ENCODE measurements at places on chromosomes 6 and 20.
A peak's percentile ranks its signal among the peaks of the same experiment; 100 is the strongest.

DNA sequence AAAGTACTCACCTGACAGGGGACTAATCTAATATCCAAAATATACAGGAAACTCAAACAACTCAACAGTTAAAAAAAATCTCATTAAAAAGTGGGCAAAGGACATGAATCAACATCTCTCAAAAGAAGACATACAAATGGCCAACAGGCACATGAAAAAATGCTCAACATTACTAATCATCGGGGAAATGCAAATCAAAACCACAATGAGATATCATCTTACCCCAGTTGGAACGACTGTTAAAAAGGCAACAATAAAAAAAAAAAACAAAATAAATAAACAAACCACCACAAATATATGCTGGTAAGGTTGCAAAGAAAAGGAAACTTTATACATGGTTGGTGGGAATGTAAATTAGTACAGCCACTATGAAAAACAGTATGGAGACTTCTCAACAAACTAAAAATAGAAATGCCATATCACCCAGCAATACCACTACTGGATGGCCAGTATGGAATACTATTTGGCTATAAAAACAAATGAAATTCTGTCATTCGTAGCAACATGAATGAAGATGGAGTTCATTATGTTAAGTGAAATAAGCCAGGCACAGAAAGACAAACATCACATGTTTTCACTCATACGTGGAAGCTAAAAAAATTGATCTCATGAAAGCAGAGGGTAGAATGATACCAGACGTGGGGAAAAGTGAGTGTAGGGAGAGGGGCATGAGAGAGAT, 6.6 kb downstream of the SIRPB2 start:
- DNase-seq, result no peak

GRCh38 chr6:110481081-110481480, 4.7 kb upstream of the SLC22A16 start:
- DNase-seq, result no peak

GRCh38 chr6:158174024-158174423, 5.9 kb downstream of the GTF2H5 start:
- DNase-seq, result no peak

DNA sequence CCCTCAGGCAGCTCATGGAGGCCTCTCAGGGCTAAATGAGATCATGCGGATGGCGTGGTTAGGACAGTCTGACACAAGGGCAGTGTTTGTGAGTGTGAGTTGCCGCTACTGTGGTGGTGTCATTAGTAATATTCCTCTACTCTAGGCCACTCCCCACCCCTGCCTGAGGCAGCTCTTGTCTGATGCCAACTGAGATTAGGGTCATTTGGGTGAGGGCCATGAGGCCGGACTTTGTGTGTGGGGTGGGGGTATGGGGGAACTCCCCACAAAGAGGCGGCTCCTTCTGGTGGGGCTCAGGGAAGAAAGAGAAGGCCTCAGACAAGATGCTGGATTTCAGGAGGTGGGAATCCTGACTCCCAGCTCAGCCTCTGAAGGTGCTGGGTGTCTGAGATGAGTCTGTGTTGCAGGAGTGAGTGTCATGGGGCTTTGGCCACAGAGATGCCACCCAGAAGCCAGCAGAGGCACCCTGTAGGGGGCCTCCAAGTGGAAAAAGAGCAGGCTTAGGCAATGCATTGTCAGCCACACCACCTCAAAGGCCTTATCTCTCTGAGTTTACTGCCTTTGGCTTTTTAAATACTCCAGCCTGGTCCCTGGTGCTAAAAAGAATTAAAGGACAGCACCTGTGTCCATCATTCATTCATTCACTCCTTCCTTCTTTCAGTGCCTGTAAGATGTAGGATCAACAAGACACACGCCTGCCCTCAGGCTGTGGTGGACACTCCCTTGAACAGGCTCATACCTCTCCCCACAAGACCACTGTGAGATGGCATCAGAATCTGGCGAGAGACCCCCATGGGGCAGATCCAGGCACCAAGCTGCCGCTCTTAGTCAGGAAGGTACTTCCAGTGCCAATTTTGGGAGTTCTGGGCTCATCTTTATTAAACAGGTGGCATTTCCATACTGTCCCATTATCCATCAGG, 175.2 kb downstream of the MRPL14 start:
- DNase-seq, result no peak

- no peak for DNase-seq
Measured at GRCh38 chr6:144127097-144127496, 23.2 kb upstream of the STX11 start.

DNA sequence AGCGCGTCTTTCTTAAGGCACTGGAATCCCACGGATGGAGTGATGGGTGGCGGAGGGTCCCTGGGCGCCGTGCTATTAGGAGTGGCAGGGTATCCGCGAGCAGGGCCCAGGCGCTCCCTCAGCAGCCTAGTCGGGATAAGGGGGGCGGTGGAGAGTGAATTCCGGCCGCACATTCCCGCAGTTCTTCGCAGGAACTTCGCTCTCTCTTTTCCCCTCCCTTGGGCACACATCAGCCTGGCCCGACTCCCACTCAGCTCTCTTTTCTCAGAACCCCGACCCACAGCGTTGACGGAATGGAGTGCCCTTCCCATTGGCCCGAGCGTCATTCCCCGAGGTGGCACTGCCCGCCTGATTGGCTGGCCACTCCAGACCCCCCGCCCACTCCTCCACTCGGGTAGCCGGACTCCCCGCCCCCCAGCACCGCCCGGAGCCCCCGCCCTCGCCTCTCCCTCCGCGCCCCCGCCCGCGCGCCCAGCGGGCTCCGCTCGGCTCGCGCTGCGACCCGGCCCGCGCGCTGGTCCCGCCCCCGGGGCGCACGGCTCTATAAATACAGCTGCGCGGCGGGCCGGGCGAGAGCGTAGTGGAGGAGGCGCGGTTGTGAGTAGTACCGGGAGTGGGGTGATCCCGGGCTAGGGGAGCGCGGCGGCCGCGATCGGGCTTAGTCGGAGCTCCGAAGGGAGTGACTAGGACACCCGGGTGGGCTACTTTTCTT, at the start of gene ID4:
Gene ID4 (plus strand): TSS at position 572 of the 712 bp plus-strand sequence. CDS start 385 bp downstream, outside the sequence.
- peak; percentile 97 for DNase-seq

DNA sequence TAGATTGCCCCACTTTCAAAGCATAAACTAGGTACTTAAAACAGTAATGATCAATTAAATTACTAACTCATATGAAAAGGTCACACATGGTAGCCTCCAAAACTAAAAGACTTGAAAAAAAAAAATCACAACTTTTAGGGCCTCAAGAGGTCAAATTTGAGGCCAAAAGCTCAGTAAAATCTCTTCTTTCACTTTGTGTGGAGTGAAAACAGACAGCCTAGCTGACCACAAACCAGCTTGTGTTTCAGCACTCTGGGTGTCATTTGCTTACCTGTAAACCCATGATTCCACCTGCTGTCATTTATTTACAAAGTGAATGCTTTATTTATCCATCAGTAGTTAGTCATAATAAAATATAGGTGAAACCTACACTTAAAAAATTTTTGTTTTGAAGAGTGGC, 34.0 kb downstream of the GNAS start:
- no peak for DNase-seq

- DNase-seq, result no peak
Measured at GRCh38 chr6:43983191-43983590, 144.1 kb downstream of the MRPL14 start.
